Stimulated activated CD4-positive, alpha-beta T cell treated with anti-CD3 and anti-CD28 coated beads, TNF-alpha, amount 100 ng/mL, for 48 hours (primary cell): ENCODE measurements at places on chromosomes 4 and X.

DNA sequence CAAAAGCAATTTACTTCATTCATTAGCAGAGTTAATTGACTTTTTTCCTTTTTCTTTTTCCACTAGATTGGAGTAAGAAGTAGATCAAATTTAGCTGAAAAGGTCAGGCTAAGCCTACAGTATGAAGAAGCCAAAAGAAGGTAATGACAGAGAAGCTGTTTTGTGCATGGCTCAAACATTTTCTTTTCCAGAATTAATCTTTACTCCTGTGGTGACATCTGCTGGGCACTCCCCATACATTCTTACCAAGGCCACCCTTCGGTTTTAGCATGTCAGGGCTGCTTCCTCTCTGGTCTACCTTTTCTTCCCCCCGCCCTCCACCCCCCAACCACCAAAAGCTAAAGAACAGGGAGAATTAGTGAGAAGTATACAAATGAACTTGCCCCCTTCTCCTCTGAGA lies 70.2 kb downstream of the CLDN22 start:
- no peak for DNase-seq

- no peak for DNase-seq
Measured at GRCh38 chr4:119110121-119110520, 25.5 kb upstream of the MYOZ2 start.

DNA sequence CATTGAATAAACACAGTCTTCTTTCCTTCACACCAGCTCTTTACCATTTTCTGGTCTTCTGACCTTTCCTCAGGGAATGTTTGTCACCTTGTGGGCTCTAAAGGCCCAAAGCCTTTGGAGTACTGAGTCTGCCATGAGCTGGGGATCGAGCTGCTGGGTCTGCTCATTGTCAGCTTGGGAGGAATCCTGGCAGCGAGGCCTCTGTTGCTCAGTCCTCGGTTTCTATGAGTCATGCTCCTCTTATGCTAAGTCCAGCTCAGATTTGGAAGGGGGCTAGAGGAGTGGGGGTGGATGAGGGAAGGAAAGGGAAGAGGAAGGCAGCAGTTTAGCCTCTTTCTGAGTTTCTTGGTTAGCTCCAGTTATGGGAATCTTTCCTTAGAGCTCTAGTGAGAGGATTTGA lies 31.1 kb downstream of the NHSL2 start:
- DNase-seq, result no peak

DNA sequence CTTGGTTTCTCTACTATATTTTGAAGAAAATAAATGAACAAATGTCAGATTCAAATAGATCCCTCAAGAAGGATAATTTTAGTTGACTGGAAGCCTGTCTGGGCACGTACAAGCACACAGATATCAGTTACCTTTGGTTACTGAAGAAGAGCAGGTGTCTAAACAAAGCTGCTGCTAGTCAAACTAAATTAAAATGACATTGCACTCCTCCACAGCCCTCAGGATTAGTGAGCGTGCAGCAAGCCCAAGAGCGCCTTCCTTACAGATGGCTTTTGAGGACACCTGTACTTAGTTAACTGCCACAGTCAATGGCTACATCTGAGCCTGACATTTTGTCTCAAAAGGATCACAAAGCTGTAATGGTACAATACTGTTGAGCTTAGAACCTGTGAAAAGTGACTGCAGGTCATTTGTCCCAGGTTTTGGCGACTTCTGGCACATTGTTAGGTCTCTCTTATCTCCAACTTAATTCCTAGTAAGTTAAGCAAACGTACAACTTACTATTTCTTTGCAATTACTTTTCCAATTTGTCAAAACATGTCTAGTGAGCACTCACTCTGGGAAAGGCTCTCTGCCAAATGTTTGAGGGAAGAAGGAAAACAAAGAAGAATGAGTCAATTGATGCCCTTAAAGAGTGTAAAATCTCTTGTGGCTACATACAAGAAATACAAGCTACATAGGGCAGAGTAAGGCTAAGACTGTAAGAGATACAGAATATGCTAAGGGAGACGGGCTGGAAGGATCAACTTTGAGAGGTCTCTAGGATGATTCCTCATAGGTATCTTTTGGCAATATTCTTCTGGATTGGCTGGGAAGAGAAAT lies 25.6 kb upstream of the DAPP1 start:
- no peak for DNase-seq

DNA sequence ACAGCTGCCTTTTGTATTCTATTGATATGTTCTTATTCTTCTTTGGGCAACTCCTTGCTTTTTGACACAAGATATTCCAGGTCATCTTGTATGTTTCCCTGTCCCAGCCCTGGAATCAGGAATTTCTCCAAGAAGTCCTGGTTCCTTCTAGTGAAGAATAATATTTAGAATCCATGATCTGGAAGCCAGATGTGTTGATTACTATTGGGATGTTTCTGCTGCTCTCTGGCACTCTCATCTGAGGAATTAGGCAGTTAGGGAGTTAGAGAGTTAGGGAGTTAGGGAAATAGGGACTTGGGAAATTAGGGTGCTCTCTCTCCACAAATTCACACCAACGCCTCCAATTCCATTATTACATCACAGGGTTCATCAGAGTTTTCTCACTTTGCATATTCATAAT lies 191.2 kb downstream of the ZNF330 start:
- DNase-seq, result no peak

DNA sequence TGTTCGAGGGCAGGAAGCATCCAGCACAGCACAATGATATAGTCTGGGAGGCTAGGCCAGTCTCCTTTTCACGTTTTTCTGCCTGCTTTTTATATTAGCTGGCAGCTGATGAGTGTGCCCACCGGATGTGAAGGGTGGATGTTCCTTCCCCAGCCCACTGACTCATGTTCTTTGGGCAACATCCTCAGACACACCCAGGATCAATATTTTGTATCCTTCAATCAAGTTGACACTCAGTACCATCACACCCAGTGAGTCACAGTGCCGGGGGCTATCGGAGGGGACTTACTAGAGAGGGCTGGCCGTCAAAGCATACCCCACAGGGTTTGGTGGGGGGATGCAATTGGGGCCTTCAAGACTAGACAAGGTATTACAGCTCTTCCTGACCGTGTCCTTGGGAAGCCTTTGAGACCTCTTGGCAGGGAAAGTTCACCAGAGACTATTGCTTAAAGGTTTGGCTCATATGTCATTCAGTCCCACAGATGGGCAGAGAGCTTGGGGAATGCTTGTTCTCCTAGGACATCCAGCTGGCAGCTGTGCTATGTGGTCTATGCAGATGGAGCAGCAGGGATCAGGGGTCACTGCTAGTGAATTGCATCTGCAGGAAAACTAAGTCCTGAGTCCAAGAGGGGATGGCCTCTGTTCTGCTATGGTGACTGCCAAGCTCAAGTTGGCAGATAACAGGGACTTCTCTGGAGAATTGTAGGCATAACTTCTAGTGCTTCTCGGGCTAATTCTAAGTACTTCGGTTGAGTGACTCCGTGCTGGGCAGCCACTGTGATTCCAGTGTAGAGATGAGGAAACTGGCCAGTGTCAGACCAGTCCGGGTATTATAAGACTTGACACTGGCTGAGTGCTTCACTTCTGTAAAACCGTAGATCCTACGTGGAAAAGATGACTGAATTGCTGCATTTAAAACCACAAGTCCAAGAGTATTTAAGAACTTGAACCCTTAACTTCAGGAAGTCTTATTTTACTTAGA lies 12.9 kb upstream of the WDR1 start:
- DNase-seq, result no peak

GRCh38 chr4:19523964-19524363 lies 727.7 kb upstream of the SLIT2 start:
- DNase-seq, result no peak

DNA sequence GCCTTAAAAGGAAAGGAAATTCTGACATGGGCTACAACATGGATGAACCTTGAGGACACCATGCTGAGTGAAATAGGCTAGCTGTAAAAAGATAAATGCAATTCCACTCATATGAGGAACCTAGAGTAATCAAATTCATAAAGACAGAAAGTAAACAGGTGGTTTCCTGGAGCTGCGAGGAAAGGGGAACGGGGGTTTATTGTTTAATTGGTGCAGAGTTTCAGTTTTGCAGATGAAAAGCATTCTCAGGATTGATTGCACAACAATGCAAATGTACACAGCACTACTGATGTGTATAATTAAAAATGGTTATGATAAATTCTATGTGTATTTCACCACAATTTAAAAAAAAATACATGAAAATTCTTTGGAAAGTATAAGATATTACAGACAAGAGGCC lies 24.0 kb downstream of the PLRG1 start:
- no peak for DNase-seq

- DNase-seq, result no peak
Measured at GRCh38 chr4:46927201-46927600, 18.2 kb upstream of the COX7B2 start.

- no peak for DNase-seq
Measured at GRCh38 chr4:122313006-122313646, 65.7 kb upstream of the ADAD1 start.
